Activated CD8-positive, alpha-beta memory T cell treated with anti-CD3 and anti-CD28 coated beads, Interleukin-2, amount 10 ng/mL, durations not matched to agents 7 days and 5 days (primary cell): ENCODE measurements at places on chromosomes 2 and 18. TPM values are rescaled to one million over a fixed set of nuclear protein-coding genes. Genes with fewer than 3 reads are reported as not detected.

DNA sequence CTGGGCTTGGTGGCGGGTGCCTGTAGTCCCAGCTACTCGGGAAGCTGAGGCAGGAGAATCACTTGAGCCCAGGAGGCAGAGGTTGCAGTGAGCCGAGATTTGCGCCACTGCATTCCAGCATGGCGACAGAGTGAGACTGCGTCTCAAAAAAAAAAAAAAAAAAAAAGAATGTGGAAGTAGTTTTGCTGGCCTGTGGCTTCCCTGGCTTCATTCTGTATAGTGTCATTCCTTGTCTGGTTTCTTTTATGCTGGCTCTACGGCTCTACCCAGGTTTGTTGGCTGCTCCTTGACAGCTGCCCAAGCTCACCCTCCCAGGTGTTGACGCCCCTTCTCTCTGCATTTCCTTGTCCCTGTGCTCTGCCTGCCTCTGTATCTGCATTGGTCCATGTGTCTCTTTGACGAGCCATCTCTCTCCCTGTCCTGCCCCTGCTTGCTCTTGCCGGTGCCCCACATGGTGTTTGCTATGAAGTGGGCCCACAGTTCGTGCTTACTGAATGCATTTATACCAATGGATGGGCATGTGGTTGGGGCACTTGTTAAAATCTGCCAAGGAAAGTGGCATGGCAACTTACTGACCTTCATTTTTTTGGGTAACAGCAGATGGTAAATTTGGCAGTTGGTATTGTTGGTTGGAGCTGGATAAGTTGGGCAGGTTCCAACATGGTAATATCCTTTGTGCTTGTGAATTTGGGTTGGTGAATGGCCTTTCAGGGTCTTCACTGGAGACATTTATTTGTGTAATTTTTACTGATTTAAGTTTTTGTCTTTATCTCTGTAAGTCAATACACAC, 113.9 kb downstream of the MAP4K4 start:
- H3K36me3 ChIP-seq, result peaks cover 13% of the 10 kb centered on the region
- H3K27me3 ChIP-seq, result no peaks in the 10 kb centered on the region
- H3K27ac ChIP-seq, result no peak overlapping the region
- no peak for DNase-seq
- no peak overlapping the region for H3K4me3 ChIP-seq

DNA sequence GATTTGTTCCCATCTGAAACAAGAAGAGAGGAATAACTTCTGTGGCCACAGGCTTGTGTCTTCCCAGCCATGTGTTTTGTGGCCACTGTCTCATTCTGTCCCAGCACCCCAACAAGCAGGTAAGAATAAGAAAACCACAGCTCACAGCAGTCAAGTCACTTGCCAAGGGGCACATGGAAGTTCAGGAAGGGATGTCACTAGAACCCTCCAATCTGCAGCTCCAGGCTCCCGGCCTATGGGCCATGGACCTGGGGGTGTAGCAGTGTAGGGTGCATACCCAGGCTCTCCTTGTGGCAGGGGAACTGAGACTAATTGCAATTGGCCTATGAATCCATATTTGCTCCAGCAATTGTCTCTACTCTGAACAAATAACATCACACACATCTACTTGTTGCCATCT, 112.5 kb downstream of the TFCP2L1 start:
- H3K27me3 ChIP-seq, result no peaks in the 10 kb centered on the region
- H3K4me3 ChIP-seq, result no peak overlapping the region
- no peaks in the 10 kb centered on the region for H3K36me3 ChIP-seq
- peaks cover 1% of the 10 kb centered on the region for H3K4me1 ChIP-seq

DNA sequence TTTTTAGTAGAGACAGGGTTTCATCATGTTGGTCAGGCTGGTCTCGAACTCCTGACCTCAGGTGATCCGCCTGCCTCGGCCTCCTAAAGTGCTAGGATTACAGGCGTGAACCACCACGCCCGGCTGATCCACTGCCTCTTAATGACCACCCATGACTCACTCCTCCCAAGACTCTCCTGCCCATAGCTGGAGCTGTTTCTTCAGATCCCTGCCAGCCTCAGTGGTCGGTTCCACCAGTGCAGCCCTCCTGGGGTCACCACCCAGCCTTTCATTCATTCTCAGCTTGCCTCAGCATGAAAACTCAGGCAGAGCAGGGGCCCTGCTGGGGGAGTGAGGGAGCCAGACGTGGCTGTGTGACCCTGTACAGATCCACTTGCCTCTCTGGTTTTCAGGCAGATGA, 12.5 kb downstream of the KCNIP3 start:
- no peaks in the 10 kb centered on the region for H3K4me1 ChIP-seq
- H3K27ac ChIP-seq, result no peak overlapping the region
- no peaks in the 10 kb centered on the region for H3K27me3 ChIP-seq

GRCh38 chr2:86216575-86217555, 17.6 kb downstream of the MRPL35 start:
- peaks cover 18% of the 10 kb centered on the region for H3K36me3 ChIP-seq
- no peak overlapping the region for H3K27ac ChIP-seq
- H3K4me1 ChIP-seq, result peaks cover 15% of the 10 kb centered on the region
- no peak overlapping the region for H3K4me3 ChIP-seq
- no peak for DNase-seq

- no peaks in the 10 kb centered on the region for H3K27me3 ChIP-seq
- peak overlapping the region; percentile 98 for H3K27ac ChIP-seq
- peaks cover 28% of the 10 kb centered on the region for H3K36me3 ChIP-seq
- peak overlapping the region; percentile 68 for H3K4me3 ChIP-seq
- peak; percentile 81 for DNase-seq
- peaks cover 92% of the 10 kb centered on the region for H3K4me1 ChIP-seq
Measured at GRCh38 chr2:105796131-105796638, 51.5 kb downstream of the NCK2 start.

GRCh38 chr18:79576686-79577351, 102.8 kb upstream of the CTDP1 start:
- no peak overlapping the region for H3K27ac ChIP-seq
- H3K4me3 ChIP-seq, result no peak overlapping the region
- peaks cover 20% of the 10 kb centered on the region for H3K4me1 ChIP-seq
- H3K36me3 ChIP-seq, result peaks cover 7% of the 10 kb centered on the region
- DNase-seq, result no peak

GRCh38 chr2:144522897-144523595, 3.1 kb upstream of the ZEB2 start:
- H3K4me1 ChIP-seq, result peaks cover 22% of the 10 kb centered on the region
- H3K27ac ChIP-seq, result peak overlapping the region; percentile 57
- H3K36me3 ChIP-seq, result peaks cover 2% of the 10 kb centered on the region
- peaks cover 61% of the 10 kb centered on the region for H3K27me3 ChIP-seq

FSIP2 gene
- 0.09 TPM for total RNA-seq

WIPF1 gene
- 588 TPM for total RNA-seq
